ENCODE measurements at places on chromosomes 4 and X.

DNA sequence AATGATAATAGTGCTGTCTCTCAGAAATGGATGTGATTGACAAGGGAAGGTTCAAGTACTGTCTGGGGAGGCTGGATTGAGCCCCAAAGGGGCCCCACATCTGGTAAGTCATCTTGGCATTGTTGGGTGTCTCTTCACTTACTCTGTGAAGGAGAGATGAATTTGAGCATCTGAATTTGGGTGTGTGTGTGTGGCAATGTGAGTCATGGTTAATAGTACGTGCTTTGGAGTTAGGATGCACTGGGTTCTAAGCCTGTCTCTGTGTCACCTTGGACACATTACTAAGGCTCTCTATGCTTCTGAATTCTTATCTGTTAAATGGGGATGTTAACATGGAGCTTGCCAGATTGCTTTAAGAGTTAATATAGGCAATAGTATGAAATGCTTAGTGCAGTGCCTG lies 80.4 kb downstream of the FRAS1 start:
- no peak for DNase-seq

DNA sequence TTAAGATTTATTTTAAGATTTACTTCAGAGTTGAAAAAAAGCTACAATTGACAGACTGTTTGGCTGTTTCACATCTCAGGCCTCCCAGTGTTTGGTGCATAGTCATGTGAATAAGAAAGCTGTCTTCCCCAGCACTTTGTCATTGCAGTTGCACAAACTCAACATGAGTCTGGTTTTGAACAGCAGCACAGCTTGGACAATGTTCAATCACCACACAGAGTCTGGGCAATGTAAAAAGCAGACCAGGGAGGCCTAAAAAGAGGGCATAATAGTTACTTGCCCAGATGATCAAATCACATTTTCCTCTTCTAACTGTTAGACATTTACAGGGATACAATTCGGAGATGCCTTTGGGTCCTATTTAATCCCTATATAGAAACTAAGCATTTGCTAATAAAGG lies 1055.0 kb downstream of the RPA4 start:
- DNase-seq, result no peak

GRCh38 chrX:135596495-135596894 lies 76.0 kb downstream of the INTS6L start:
- peak; percentile 61 for DNase-seq

- no peak for DNase-seq
Measured at GRCh38 chrX:107565015-107565414, 63.3 kb upstream of the PRPS1 start.

- no peak for DNase-seq
Measured at GRCh38 chr4:77745792-77746191, 73.4 kb downstream of the CNOT6L start.

GRCh38 chrX:12973561-12974304 lies 1.2 kb upstream of the TMSB4X start:
- DNase-seq, result peak; percentile 59

DNA sequence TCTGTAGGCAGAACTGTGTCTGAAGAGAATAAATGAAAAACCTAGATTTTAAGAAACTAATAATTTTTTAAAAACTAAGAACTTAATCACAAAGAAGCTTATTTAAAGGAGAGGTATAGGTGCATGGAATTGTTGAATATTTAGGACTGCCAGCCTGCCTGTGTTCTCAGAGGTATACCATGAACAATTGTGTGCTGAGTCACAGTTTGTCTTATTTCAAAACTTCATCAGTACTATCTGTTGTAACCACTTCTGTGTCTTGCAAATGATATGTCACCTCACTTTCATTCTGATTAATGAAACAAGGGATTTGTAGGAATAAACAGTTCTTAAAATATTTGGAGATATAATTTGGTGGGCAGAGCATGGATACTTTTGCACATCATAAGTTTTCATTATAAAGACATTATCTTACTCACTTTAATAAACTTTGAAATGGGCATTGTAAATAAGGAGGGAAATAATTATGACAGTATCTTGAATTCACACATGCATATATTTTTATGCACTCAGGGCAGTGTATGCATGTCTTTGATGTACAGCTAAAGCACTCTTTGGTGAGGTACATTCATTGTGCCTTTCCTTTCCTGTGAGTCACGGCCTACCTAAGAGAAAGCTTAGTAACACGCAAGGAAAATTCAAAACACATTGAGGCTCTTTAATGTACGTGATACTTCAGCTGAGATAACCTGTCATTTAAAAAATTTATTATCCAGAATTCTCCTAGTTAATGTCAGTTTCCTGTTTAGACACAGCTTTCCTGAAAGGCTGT lies 31.7 kb downstream of the STOX2 start:
- DNase-seq, result no peak

DNA sequence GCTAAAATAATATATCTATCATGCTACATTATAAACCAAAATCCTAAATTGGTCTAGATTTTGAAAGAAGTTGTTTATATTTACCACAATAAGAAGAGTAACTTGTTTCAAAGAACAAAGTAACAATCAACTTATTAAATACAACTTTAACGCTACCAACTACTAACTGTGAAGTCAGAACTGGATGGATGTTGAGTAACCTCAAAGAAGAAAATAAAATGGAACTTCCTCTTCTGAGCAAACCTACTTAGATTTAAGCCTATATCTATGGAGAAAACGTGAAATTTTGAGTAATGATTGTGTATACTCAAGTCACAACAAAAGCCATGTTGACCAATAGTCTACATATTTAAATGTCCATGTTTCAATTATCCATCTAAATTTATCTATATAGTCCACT lies 25.7 kb downstream of the SH3RF1 start:
- DNase-seq, result no peak

DNA sequence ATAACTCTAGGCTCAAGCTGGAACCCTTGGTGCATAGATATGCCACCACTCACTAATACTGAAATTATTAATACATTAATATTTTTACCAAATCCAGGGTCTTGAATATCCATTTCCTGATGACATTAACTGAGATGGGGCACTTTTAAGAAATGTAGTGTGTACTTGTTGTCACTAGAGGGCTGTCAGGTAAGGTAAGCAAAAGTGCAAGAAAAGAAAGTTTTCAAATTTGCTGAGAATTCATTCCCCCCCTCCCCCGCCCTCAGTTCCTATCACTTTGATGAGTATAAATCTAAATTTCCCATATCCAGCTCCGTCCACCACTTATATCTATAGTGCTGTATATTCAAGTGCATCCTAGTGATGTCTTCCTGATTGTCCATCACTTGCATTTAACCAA lies 20.5 kb upstream of the WDR44 start:
- no peak for DNase-seq

DNA sequence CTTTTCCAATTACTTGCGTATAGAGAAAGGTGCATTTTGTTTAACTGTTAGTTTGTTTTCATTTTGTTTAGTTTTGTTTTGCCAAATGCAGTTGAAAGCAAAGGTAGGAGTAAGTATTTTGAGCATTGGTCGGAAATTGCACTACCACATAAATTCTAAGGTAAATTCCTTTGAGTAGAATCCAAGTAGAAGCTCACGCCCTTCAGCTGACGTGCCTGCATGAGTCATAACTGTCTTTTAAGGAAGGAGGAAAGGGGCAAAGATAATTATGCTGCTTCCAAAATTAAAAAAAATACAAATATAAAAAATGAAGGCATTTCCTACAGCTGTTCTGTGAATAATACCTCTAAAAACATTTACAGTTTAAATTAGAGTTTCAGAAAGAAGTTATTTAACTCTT lies 110.2 kb upstream of the MYOZ2 start:
- no peak for DNase-seq

GRCh38 chr4:15366721-15367120 lies 61.1 kb upstream of the C1QTNF7 start:
- DNase-seq, result no peak

DNA sequence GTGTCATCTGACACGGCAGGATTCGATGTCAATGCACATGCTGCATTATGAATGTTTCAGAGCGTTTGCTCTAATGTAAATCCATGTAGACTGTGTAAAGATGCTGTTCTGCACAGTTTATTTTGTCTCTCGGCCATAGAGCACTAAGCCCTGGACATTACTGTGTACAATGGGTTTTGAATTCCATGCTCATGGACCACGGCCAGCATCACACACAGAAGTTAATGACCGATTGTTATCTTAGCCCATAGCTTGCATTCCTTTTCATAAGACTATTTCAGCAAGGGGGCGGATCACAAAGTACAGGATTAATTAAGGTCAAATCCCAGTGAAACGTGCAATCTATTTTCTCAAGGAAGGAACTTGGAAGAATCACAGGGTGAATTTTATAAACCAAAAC lies 286.1 kb upstream of the TENM3 start:
- no peak for DNase-seq

DNA sequence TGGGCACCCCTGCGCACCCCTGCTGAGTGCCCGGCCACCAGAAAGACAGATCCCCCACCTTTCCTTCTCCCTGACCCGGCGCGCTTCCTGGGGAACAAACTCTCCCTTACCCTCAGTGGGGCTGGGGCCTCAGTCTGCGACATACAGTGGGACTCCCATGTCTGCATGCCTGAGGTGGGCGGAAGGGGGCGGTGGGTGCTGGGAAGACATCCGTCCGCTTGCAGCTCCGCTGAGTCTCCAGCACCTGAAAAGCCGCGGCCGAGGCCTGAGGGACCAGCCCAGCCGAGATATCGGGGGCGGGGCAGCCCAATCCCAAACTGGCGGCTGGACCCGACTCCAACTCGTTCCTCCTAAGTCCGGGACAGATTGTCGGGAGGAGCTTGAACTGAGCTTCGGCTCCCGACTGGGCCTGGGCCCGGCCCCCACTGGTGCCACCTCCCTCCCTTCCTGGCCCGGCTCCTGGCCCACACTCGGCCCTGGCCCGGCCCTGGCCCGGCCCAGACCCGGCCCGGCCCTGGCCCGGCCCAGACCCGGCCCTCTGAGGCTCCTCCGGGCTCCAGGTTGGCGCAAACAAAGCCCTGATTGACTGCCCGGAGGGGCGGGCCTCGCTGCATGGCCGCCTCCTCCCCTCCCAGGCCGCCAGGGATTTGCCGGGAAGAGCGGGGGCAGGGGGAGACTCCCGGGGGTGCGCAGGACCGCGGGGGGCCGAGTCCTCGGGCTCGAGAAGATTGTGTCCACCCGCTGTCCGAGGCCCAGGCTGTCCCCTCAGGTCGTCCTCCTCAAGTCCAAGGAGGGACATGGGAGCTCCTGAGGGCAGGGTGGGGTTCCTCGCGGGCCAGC lies 877 bp upstream of the SLC16A2 start:
- peak; percentile 19 for DNase-seq

DNA sequence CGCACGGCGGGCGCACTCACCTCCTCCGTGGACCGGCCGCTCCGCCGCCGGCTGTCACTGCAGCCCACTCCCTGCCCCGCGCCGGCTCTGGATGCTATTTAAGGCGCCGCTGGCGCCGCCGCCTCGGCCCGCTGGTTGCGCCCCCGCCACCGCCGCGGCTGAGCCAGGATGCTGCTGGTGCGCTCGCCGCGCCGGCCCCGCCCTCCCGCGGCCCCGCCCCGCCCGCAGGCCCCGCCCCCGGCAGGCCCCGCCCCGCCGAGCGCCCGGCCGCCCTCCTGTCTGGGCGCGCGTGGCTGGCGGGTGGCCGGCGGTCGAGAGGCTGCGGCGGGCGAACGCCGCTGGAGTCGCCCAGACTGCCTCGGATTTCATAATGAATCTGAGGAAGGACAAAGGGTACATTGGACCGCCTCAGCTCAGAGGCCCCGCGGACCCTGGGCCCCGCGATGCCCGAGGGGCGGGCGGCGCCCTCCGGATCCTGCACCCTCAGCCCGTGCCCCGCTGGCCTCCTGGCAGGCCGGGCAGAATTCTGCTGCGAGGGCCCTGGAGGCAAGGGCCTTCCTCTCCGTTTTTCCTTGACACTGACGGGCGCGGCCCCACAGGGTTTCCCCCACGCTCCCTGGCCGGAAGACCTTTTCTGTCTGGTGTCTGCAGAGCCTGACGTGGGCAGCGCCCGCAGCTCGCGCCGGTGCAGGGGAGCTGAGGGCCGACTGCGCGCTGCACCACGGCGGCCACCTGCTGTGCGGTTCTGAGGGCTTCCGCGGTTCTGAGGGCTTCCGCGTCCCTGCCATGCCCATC lies at the start of gene ACSL1:
Gene ACSL1, minus strand, starts transcription at position 73 of the 795 bp plus-strand sequence. CDS start 22,454 bp downstream, outside the sequence.
- peak; percentile 75 for DNase-seq
